ENCODE measurements at places on chromosomes 1 and 21.

- no peak for DNase-seq
These were observed 577.0 kb downstream of the LMO4 start for GRCh38 chr1:87905651-87906050.

- DNase-seq, result no peak
These were observed 136.8 kb downstream of the PTPRC start for GRCh38 chr1:198775606-198776005.

GRCh38 chr1:189681252-189681919 is 796.3 kb downstream of the BRINP3 start:
- DNase-seq, result no peak

DNA sequence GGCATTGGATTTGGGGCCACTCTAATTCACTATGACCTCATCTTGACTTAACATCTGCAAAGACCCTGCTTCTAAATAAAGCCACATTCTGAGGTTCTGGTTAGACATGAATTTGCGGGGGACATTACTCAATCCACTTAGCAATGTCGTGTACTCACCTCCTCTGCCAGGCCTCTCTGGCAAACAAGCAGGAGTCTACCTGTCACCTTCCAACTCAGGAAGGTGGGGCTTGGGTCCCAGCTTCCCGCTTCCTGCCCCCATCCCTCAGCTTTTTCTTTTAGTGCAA is 177.8 kb downstream of the PSMG1 start:
- DNase-seq, result no peak

DNA sequence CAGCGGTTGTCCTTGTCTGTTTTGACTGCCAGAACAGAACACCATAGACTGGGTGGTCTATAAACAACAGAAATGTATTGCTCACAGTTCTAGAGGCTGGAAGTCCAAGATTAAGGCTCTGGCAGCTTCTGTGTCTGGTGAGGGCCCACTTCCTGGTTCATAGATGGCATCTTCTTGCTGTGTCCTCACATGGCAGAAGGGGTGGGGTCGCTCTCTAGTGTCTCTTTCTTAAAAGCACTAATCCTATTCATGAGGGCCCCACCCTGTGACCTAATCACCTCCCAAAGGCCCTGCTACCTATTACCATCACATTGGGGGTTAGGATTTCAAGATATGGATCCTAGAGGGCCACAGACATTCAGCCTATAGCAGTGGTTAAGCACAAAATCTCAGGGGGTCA is 304.4 kb downstream of the NFIA start:
- no peak for DNase-seq

GRCh38 chr21:46033410-46034400 is 52.1 kb downstream of the COL6A1 start:
- DNase-seq, result no peak

GRCh38 chr1:210233495-210234328 is 1.1 kb downstream of the SERTAD4 start:
- no peak for DNase-seq

All from AG09309 (cell line).